ENCODE measurements at places on chromosomes 5 and 9.

GRCh38 chr9:97735070-97735600 is 38.0 kb upstream of the XPA start:
- H3K36me3 ChIP-seq = no peaks in the 10 kb centered on the region
- H3K27ac ChIP-seq = no peak overlapping the region
- H3K4me3 ChIP-seq = no peak overlapping the region
- no peaks in the 10 kb centered on the region for H3K4me1 ChIP-seq

DNA sequence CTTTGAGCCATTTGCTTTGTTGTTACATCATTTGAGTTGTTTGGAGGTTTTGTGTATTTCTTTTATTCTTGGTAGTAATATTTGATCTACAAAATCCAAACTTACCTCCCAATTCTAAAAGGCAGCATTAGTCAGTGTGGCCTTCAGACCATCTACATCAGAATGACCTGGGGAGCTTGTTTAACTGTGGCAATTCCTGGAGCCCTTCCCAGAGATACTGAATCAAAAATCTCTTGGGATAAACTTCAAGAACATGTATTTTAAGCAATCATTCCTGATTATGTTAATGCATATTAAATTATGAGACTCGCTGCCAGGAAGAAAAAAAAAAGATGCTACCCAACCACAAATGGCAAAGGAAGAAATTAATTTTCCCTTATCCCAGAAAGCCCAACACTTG is 268.9 kb upstream of the PDE4D start:
- no peaks in the 10 kb centered on the region for H3K36me3 ChIP-seq
- no peaks in the 10 kb centered on the region for H3K27me3 ChIP-seq
- no peak overlapping the region for H3K27ac ChIP-seq
- DNase-seq = no peak
- no peak overlapping the region for H3K4me3 ChIP-seq

DNA sequence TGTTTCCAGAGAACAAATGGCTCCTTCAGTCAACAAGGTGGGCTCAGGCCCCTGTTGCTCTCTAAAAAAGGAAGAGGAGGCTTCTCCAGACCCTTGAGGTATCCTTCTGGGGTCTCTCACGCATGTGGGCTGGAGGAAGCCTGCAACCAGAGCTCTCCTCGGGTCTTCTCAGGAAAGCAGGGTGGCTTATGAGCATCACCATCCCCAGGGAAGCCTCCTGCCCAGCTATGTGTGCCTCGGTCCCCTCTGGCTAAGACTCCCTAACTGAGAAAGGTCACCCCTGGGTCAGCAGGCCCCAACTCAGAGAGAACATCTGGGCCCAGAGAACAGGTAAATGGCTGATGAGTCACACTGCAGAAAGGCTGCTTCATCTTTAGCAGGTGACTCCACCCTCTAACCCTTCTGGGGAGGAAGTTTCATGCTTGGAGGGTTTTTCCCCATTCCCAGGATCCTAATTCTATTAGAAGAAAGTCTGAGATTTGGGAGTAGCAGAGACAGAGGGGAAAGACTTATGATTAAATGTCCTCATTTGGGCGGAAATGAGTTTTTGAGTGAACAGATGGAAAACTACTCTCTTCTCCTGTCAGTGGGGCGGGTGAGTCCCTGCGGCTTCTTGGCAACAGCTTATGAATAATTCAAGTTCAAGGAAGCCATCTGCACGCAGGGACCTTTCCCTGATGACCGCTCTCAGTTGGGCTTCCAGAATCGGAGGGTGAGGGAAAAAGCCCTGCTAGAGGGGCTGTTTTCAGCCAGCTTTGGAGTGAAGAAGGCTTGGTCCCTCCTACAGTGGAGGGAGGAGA is 41.9 kb downstream of the TGFBI start:
- H3K27me3 ChIP-seq = no peaks in the 10 kb centered on the region
- H3K4me3 ChIP-seq = no peak overlapping the region
- H3K4me1 ChIP-seq = no peaks in the 10 kb centered on the region
- no peak for DNase-seq
- H3K36me3 ChIP-seq = no peaks in the 10 kb centered on the region

- no peak overlapping the region for H3K27ac ChIP-seq
- peaks cover 12% of the 10 kb centered on the region for H3K4me1 ChIP-seq
Measured at GRCh38 chr9:129242191-129242941, 64.3 kb upstream of the IER5L start.

DNA sequence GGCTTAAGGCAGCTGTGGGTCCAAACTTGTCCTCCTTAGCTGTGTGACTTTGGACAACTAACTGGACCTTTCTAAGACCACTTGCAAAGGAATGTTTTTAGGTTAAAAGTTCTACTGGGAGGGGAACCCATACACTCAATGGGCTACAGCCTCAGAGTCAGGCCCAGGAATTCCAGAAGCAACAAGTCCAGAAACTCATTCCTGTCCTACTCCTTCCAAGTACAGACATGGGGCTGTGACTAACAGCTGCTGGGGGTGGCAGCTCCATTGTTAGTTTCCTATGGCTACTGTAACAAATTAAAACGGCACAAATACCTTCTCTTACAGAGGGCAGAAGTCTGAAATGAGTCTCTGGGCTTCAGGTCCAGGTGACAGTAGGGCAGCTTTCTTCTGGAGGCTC is 12.4 kb upstream of the AKNA start:
- no peak for DNase-seq
- no peaks in the 10 kb centered on the region for H3K27me3 ChIP-seq
- H3K4me1 ChIP-seq = peaks cover 19% of the 10 kb centered on the region
- no peak overlapping the region for H3K4me3 ChIP-seq
- H3K36me3 ChIP-seq = no peaks in the 10 kb centered on the region
- no peak overlapping the region for H3K27ac ChIP-seq

Data from T-helper 17 cell (primary cell).